ENCODE measurements at places on chromosomes 2 and 18.
A peak's percentile ranks its signal among the peaks of the same experiment; 100 is the strongest.

DNA sequence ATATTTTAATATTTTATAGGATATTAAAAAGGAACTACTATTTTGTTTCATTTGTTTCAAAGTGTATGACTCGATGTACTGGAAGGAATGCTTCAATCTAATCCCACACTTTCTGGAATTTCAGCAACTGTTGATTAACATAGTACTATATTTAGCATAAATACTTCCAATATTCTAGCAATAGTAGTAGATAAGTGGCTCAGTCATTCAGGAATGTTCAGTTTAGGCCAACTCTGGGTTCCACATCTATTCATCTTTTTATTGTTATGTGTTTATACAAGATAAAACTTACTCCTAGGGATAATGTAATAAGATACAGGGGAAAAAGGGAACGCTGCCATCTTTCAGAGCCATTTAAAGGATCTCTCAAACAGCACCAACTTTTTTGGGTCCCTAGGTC is 22.3 kb upstream of the ORC2 start:
- DNase-seq: no peak

GRCh38 chr18:77004555-77005380 is 127.8 kb downstream of the MBP start:
- no peak for DNase-seq

DNA sequence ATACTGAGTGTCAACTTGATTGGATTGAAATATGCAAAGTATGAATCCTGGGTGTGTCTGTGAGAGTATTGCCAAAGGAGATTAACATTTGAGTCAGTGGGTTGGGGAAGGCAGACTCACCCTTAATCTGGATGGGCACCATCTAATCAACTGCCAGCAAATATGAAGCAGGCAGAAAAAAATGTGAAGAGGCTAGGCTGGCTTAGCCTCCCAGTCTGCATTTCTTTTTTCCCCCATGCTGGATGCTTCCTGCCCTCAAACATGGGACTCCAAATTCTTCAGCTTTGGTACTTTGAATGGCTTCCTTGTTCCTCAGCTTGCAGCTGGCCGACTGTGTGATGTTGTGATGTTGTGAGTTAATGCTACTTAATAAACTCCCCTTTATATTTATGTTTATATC is 577.4 kb downstream of the CPS1 start:
- DNase-seq: no peak

GRCh38 chr2:159902722-159903121 is 104.7 kb upstream of the CD302 start:
- no peak for DNase-seq

DNA sequence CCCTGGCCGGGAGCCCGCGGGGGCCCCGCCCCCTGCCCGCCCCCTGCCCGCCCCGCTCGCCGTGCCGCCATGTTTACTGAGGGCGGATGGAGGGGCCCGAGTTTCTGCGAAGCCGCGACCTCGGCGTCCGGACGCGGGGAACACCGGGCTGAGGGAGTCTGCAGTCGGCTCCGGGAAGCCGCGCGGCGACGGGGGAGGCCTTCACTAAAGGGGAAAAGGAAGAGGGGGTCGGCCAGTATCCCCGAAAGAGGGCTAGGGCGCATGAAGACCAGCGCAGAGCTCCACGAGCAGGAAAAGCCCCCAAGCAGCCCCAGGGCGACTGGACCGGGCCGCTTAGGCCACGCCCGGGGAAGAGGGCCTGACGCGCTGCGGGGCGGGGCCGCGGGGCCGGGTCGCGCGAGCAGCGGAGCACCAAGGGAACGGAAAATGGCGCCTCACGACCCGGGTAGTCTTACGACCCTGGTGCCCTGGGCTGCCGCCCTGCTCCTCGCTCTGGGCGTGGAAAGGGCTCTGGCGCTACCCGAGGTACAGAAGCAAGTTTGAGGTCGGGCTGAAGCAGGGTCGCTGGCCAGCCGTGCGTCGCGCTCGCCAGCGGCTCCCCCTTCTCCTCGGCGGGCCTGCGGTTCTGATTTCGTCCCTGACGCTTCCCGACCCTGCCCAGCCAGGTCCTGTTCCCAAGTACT is at the start of the genes ATRAID and SLC5A6:
Gene ATRAID (plus strand): TSS at position 99 of the 683 bp plus-strand sequence. CDS start 328 bp downstream, at position 427.
Gene SLC5A6 (minus strand): TSS at position 326 of the 683 bp plus-strand sequence. CDS start 4,618 bp downstream, outside the sequence.
- DNase-seq: peak; percentile 79

DNA sequence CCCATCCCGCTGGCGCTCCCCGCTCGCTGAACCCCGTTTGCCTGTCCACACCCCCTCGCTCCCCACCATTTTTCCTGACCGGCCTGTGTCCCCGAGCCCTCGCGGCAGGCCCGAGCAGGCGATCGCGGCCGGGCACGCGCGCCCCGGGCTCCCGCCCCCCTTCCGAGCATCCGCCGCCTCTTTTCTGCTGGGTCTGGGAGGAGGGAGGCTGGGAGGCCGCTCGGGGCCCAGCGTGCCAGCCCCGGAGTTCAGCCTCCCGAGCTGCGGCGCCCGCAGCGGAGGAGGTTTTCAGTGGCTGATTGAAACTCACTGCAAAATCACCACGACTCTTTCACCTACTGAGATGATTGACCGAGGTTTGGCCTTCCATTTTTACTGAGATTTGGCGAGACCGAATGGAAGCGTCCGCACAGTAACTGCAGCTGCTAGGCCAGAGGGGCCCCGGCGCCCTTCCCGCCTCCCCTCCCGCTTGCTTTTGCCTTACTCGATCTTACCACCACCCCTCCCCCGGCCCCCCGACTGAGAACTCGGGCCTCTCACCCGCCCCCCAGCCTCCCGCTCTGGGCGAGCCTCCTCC is 4.8 kb downstream of the SOX11 start:
- no peak for DNase-seq

DNA sequence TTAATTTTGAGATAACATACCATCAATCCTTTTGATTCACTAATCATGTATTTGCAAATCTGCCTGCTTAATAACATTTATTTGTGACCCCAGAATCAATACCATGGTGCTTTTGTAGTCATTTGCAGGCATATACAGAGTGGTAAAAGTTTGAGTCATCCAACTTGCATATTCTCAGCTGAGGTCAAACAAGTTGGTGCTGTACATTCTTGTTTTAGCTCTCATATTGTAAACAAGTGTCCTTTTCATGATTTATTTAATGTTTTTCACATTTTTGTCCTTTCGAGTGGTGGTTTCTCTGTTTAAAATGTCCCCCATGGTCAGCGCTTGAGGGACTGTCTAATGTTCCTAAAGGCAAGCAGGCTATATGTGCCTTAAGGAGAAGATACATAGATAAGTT is 17.5 kb downstream of the RAB27B start:
- no peak for DNase-seq

DNA sequence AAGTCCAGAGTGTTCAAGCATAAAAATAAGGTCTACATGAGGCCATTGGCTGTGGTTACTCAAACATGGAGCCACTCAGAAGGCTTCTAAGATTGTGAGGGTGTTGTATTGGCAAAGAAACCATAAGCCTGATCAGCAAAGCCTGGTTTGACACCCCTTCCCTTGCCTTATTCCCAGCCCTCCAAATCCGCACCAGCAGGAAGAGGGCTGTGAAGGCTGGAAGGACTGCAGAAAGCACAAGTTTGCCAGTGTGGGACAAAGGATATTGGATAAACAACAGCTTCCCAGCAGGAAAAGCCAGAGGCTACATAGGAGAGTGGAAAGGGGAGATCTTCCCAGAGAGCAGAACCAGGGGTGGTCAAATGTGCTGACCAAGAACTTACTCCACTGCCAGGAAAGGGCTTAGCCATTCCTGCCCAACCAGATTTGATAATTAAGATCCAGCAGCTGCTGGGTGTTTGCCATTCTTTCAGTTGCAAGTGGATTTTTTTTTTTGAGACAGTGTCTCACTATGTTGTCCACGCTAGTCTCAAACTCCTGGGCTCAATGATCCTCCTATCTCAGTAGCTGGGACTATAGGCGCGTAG is 1.5 kb upstream of the PRKAG3 start:
- no peak for DNase-seq

DNA sequence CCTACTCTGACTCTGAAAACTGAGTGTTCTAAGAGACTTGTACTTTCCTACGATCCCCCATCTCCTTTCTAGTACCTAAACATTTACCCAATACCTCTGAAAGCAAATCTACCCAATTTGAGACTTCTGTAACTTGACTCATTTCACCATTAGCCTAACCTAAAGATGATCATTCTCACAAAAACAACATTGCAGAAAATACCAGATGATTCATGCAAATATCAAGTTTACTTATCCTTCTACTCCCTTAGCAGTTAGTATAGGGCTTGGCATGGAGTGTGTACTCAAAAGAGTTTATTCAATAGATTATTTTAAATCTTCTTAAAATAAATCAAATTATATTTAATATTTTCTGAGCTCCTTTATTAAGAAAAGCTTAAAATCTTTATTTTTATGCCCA is 89.6 kb downstream of the NR4A2 start:
- DNase-seq: no peak

GRCh38 chr18:69175681-69176080 is 225.0 kb upstream of the DOK6 start:
- DNase-seq: no peak

GRCh38 chr2:222295368-222296062 is 3.3 kb downstream of the PAX3 start:
- no peak for DNase-seq

GRCh38 chr2:126822115-126822514 is 76.6 kb upstream of the TEX51 start:
- DNase-seq: no peak

GRCh38 chr2:120037995-120038541 is 25.2 kb downstream of the EPB41L5 start:
- no peak for DNase-seq

DNA sequence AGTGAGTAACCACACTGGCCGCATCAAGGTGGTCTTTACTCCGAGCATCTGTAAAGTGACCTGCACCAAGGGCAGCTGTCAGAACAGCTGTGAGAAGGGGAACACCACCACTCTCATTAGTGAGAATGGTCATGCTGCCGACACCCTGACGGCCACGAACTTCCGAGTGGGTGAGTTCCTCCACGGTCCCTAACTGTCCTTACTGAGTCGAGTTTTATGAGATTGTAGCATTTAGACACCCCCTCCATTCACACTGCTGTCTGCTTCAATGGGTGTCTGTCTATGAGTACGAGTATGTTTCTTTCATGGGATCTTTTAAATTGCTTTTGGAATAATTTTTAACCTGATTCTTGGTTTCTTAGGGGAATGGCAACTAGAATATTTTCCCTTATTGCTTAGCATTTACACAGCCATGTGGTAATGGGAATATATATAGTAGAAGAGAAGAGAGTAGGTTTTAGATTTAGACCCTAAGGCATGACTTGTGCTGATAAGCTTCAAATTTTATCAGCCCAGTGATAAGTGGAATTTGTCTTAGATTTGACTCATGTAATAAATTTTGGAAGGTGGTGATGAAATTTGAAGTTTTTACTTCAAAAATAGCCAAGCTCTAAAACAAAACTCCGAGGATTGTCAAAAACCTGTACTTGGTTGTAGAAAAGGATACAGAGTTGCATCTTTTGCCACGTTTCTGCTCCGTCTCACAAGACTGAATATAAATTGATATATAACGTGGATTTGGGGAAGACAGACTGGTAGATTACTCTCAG is 188.2 kb downstream of the LTBP1 start:
- no peak for DNase-seq

DNA sequence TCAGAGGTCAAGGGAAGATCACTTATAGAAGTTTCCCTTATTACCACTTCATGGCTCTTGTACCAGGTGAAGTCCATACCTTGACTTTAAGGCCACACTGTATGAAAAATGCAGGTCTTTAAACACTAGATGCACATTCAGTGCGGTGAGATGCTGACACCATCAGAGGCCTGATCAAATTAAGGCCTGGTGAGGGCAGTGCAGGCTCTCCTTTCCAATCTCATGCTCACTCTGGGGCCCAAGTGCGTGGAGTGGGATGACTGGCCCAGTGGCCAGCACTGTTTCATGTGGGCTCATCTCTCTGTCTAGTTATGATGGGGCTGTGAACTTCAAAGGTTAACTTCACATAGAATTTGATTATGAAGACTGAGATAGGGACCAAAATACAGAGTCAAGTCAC is 281.1 kb downstream of the SLC4A3 start:
- DNase-seq: no peak

- DNase-seq: no peak
These were observed 81.6 kb downstream of the KIAA2012 start for GRCh38 chr2:202154613-202155012.

DNA sequence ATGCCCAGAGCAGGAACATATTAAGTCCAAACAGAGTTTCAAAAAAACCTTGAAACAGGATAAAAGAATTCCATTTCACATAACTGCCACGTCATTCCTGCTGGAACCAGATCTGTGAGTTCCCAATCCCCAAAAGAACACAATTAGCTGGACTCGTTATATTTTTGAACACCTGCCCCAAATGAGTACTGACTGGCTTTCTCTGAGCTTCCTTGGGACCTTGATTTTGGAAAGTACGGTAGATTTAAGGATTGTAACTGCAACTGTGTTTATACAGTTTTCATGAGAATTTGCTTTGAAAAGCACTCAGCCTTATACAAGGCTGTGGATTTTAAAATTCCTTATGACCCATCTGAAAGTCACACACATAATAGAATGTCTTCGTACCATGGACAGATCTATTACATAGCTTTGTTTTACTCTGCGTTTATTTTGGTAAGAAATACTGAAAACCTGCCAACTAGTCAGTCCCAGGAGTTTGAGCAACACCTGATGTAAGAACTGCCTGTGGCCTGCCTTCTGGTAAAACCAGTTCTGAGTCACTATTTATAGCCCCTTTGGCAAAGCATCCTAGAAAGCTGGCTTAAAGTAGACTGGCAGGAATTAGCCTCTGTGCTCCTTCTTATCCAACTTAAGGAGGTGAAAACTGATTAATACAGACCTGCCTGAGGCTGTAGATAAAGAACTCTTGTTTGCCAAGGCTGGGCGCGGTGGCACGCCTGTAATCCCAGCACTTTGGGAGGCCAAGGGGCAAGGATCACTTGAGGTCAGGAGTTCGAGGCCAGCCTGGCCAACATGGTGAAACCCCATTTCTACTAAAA is 48.1 kb downstream of the MERTK start:
- DNase-seq: no peak

DNA sequence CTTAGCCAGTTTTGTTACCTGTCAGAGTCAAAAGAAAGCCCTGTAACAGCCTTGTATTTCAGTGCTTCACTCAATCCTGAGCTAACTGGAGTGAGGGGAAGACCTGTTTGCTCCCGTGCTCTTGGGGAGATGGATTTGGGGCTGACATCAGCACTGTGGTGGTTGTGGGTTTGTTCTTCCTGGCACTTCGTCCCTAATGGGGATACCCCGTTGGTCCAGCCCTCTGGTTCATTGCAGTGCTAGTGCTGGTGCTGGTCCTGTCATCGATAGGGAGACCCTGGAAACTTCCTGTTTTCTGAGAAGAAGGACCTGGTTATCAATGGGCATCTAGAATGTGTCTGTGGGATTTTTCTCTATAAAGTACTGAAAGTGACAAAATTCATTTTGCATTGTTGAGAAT is 205.4 kb downstream of the ZNF407 start:
- no peak for DNase-seq

DNA sequence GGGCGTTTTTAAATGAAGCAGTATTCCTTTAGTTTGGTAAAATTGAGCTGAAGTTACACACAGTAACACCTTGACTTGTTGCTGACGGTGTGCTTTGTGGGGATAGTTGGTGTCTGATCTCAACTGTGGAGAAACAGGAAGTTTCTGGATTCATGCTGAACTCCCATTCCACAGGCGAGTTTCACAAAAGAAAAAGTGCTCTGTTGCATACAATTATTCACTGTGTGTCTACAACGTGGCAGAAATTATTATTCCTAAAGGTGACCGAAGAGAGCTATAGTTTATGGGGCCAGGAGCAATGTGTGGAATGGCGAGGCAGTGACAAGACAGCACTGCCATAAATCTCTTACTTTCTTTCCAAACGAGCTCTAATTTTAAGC is 463 bp upstream of the CABYR start:
- no peak for DNase-seq
